ENCODE measurements at places on chromosomes 3 and 15. TPM values are rescaled to one million over a fixed set of nuclear protein-coding genes. Genes with fewer than 3 reads are reported as not detected.
A peak's percentile ranks its signal among the peaks of the same experiment; 100 is the strongest.

DNA sequence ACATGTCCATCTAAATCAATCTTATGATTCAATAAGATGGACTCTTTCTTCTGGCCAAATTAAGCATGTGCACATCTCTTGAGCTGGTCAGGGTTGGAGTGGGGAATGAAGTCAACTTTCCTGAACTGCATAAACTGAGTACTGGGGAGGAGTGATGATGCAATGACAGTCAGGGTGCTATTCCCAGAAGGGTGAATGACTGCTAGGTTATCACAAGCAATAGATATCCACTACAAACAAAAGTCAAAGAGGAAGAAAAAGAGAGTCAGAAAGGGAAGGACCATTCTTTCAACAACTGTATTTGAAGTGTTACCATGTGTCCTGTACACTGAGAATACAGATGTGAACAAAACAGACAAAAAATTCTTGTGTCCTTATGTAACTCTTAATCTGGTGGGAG, 70.0 kb downstream of the ALCAM start:
- DNase-seq: no peak

Gene PPARG
- total RNA-seq: 23.5 TPM

Gene IGF1R
- 151 TPM for total RNA-seq

Gene SENP7
- total RNA-seq: 6.1 TPM

Gene TMEM212
- not detected for total RNA-seq

GRCh38 chr15:50798684-50799083, 33.2 kb upstream of the SPPL2A start:
- DNase-seq: no peak

- DNase-seq: no peak
Measured at GRCh38 chr3:4957978-4958377, 21.3 kb upstream of the BHLHE40 start.

DNA sequence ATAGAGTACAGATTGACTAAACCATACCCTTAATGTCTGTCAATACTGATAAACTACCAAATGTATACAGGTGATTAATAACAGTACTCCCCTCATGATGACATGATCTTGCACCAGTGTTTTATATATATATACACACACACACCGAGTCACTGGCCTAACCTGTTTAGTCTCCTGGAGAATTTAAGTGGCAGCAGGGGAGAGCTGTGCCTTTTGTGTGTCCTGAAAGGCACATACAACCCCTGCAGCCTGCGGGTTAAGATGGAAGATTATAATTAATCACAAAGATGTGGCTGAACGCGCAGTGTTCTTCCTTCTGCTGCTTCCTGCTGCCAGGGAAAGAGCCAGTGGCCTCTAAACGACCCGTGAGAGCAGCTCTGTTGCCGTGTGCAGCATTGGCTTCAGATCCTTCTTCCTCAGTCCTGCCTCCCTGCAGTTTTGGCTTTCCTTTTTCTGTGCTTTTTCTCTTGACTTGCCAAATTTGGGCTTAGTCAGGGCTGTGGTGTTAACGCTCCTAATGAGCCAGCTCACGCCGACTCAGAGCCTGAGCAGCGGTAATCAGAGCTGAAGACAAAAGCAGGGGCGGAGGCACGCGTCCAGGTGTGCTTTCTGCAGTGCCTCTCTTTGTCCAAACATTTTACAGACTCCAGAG, 42.5 kb upstream of the UBE3A start:
- DNase-seq: no peak

- DNase-seq: no peak
Measured at GRCh38 chr3:178709051-178709450, 172.8 kb downstream of the KCNMB2 start.

DNA sequence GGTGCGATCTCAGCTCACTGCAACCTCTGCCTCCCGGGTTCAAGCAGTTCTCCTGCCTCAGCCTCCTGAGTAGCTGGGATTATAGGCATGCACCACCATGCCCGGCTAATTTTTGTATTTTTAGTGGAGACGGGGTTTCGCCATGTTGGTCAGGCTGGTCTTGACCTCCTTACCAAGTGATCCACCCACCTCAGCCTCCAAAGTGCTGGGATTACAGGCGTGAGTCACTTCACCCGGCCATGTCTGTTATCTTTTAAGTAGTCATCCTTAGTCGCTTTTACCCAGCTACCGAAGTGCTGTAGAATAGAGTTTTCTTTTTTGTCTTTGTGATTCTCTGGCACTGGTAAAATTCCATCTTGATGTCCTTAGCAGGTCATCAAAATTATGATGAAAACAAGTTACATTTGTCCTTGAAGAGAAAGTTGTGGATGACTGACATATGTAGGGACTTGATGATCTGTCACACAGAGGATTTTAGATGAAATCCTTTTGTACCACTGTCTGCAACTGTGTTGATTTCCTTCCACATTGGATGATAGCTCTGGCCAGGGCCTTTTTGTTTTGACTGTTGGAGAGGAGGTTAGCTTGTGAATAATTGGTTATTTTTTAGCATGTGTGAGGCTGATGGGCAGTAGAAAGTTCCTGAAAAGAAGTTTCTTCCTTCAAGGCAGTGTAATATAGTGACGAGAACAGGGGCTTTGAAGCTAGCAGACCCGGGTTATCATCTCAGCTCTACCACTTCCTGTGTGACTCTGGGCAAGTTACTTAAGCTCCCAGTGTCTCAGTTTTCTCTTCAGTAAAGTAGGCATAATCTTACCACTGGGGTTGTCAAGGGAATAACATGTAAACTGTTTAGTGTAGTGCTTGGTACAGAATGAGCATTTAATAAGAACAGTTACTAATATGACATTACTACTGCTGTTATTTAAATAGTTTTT, 18.8 kb downstream of the ATG7 start:
- DNase-seq: no peak

DNA sequence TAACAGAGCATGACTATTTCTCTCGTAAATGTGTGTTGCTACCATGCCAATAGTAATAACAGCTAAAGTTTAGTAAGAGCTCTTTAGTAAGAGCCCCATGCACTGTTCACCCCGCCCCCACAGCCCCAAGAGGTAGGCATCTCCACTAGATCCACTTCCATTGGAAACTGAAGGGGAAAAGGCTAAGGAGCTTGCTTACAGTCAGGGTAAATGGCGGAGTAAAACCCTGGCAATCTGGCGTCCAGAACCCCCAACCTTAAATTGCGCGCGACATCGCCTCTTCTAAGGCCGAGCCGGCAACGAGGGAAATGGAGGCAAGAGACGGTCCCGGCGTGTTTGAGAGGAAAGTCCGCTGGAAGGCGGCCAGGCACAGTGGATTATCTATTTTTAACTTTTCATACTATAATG, 654 bp upstream of the C3orf38 start:
- DNase-seq: no peak

Gene LRRN1
- 0.53 TPM for total RNA-seq

GRCh38 chr15:85785887-85786780, 8.6 kb downstream of the KLHL25 start:
- no peak for DNase-seq

DNA sequence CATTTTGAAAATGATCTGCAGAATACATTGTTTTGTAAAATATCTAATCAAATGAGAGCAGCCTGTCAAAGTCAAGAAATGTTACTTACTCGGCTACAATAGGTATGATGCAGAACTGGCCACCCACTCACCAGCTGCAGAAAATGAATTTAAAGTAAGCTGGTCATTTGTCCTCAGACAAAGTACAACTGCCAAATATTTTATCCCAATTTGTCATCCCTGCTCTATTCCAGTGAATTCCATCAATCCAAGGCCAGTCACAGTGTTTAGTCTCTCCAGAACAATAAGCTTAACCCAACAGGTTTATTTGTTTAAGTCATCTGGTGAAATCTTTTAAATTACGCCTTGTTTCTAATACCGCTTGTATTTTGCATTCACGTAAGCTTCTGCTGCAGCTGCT, 46.6 kb upstream of the TCF12 start:
- no peak for DNase-seq

Gene ALG1L2
- not detected for total RNA-seq

Gene HRG
- 6.9 TPM for total RNA-seq

- DNase-seq: no peak
Measured at GRCh38 chr3:47578119-47578632, 489 bp downstream of the CSPG5 start.

DNA sequence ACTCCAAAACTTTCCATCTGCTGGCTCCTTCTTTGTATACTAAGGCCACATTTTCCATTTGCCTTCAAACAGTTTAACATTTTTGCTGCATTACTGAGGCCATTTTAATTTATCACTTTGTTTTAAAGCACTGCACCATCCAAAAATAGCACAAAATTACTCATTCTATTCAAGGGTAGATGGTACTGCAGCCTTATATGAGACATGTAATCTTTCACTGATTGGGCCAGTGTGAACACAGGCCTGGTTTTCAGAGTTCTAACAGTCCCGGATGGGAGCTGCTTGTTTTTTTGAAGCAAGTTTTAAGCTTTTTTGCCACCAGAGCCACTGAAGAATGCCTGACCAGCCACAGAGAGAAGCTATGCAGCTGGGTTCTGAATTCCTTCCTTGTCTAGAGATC, 172.3 kb upstream of the TSC22D2 start:
- DNase-seq: peak; percentile 78

Gene TWF2
- total RNA-seq: 162 TPM

Gene CASR
- total RNA-seq: not detected

Gene P2RY1
- total RNA-seq: 8.8 TPM

GRCh38 chr3:139123377-139124095, 78.8 kb upstream of the PRR23C start:
- no peak for DNase-seq

GRCh38 chr15:85412956-85413854, 32.8 kb downstream of the AKAP13 start:
- peak; percentile 59 for DNase-seq

Gene MRPL47
- total RNA-seq: 41.1 TPM

Gene C2CD4A
- not detected for total RNA-seq

Gene PYGO1
- 7.1 TPM for total RNA-seq

Gene BFSP2
- not detected for total RNA-seq

Gene SLC24A5
- total RNA-seq: not detected

DNA sequence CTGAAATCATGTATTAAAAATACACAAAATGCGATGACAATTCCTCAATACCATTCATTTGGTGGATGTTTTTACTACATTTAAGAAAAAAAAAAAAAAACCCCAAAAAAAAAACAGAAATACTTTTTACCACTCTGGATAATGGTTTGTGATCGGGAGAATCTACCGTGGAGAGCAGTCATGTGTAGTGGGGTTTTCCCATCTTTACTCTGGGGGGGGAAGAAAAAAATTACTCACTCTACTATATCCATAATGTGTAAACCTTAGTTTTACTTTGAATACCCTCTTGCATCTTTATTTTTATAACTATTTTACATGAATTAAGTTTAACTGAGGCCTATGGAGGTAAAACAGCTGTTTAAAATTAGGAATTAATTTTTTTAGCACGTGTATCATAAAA, 83.3 kb downstream of the ANKRD28 start:
- DNase-seq: no peak

Gene EPHB3
- 1.2 TPM for total RNA-seq

Gene DISP2
- 0.32 TPM for total RNA-seq

GRCh38 chr3:71998995-71999673, 214.2 kb upstream of the PROK2 start:
- DNase-seq: no peak

DNA sequence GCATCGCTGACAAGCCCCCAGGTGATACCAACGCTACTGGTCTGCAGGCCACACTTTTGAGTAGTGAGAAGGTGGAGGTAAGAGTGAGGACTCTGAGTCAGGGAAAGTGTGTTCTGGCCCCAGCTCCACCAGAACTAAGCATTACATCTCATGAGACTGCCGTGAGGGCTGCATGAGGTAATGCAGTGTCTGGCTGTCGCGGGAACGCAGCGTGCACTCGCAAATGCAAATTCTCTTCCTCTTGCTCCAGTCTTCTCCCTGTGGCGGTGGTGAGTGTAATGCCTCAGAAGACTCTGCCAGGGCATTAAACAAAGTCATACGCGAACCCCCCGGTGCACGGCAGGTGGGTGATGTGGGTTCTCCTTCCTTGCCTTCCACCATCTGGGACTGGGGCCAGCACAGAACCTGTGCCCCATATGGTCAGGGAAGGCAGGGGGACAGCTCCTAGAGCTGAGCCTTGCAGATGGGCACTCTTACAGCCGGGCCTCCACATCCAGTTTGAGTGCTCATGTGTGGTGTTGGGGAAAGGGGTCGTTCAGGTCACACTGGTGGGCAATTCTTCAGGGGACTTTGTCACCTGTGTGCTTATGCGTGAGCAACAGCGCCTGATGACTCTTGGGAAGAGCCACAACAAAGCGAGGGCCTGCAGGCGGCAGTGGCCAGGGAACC, 175.8 kb downstream of the XXYLT1 start:
- DNase-seq: no peak

- DNase-seq: no peak
Measured at GRCh38 chr15:80710635-80711554, 15.8 kb downstream of the ABHD17C start.

GRCh38 chr15:68025835-68026424, 28.2 kb upstream of the PIAS1 start:
- DNase-seq: no peak

Gene SLC6A20
- not detected for total RNA-seq

Gene NEK10
- total RNA-seq: not detected

- DNase-seq: no peak
Measured at GRCh38 chr3:112799946-112800345, 46.7 kb downstream of the CD200R1L start.

Gene CCDC39
- total RNA-seq: not detected

GRCh38 chr3:187516446-187517185, 148.4 kb downstream of the RTP4 start:
- DNase-seq: no peak

DNA sequence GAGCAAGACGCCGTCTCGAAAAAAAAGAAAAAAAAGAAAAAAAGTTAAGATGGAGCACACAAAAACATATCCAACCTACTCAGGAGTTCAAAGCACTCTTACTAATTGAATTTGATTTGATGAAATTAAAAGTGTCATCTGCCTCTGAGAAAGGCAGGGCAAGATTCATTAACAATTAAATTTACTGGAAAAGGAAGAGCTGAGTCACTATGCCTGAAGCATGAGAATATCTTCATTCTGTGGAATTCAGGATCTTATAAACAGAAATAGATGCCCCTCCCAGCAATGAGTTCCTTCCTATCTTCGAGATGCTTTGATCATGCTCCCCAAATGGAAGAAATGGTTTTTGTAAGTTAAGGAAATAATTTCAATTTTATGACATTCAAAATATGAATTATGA, 61.0 kb upstream of the ST3GAL6 start:
- DNase-seq: no peak

- no peak for DNase-seq
Measured at GRCh38 chr3:45145681-45146614, at the start of gene CDCP1. Gene CDCP1 (minus strand): TSS chr3:45146378. CDS start chr3:45146287, 91 bp downstream.

DNA sequence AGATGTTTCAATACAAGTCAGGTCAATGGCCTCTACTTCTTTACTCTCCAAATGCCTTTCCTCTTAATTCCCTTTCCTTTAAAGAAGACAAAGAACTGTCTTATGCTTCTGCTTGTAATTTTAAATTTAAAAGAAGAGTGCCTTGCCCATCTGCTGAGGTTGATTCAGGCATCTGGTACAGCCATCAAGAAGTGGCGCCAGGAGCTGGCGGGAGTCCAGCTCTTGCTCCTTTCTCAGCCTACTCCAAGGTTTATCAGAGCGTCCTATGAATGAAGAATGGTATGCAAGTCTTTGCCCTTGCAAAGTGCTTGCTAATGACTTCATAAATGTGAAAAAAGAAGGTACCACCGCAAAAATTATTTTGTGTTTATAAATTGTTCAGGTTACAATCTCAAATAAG, 294.6 kb upstream of the TGFBR2 start:
- DNase-seq: no peak

GRCh38 chr3:183532620-183533411, 22.7 kb downstream of the KLHL6 start:
- DNase-seq: no peak

- no peak for DNase-seq
Measured at GRCh38 chr3:40302784-40303183, 6.7 kb upstream of the EIF1B start.

- DNase-seq: no peak
Measured at GRCh38 chr3:140334132-140334929, 343.5 kb upstream of the TRIM42 start.

Data from ascending aorta (tissue), 2 donors.